T1000 (cell line): ENCODE measurements at places on chromosomes 1 and 21.

DNA sequence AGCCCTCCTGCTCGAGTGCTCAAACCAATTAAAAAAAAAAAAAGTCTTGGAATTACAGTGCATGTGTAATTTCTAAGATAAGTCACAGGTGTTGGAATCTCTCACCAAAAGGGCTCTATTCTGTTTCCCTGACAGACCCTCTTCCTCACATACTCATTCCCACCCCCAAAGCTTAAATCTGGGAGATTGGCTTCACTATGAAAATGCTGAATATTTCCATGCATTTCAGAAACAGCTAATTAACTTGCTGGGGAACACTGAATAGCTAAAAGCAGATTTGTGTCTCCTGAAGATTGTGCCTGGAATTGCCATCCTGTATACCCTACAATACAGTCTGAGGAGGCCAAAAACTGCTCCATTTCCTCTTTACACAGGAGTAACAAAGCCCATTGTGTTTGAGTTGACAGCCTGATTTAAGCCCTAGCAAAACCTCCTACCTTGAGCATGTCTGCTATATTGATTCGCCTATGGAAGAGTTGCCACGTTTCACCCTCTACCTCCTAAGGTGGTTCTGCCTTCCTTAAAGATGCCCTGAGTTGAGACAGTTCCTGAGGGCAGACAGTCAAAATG is 1.4 kb upstream of the PIK3R3 start:
- no peak for DNase-seq

- no peak for DNase-seq
Measured at GRCh38 chr1:3020263-3020909, 881 bp upstream of the ACTRT2 start.

DNA sequence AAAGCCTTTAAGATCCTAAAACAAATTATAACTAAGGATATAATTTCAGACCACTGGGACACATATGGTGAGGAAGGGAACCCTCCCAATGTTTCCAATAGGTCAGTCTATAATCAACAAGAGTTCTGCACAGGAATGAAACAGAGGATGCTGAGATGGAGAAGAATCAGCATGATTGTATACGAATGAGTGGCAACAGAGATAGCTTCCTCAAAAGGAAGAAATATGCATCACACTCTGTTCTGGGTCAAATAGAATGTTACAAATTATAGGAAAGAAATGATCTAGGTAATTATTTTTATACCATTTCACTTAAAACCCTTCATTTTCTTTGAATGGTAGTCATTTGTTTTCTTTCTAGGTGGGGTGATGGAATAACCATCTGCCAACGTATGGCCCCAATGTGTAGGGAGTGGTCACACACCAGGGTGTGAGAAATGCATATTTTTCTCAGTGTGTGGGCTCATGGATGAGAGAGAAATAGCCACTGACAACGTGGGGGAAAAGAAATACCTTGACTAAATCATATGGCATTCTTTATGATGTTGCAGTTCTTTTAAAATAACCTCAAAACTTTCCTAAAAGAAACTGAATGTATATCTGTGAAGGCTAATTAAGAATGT is 104.6 kb upstream of the IVNS1ABP start:
- DNase-seq: no peak

- no peak for DNase-seq
Measured at GRCh38 chr1:77532641-77533040, 149.8 kb downstream of the ZZZ3 start.

- DNase-seq: no peak
Measured at GRCh38 chr1:201051399-201051798, 27.9 kb upstream of the KIF21B start.

GRCh38 chr21:43361493-43362296 is 65.2 kb downstream of the SIK1 start:
- DNase-seq: no peak

- DNase-seq: no peak
Measured at GRCh38 chr1:114986286-114986685, 43.3 kb upstream of the TSHB start.

GRCh38 chr21:45741691-45742090 is 98.2 kb downstream of the PCBP3 start:
- no peak for DNase-seq

DNA sequence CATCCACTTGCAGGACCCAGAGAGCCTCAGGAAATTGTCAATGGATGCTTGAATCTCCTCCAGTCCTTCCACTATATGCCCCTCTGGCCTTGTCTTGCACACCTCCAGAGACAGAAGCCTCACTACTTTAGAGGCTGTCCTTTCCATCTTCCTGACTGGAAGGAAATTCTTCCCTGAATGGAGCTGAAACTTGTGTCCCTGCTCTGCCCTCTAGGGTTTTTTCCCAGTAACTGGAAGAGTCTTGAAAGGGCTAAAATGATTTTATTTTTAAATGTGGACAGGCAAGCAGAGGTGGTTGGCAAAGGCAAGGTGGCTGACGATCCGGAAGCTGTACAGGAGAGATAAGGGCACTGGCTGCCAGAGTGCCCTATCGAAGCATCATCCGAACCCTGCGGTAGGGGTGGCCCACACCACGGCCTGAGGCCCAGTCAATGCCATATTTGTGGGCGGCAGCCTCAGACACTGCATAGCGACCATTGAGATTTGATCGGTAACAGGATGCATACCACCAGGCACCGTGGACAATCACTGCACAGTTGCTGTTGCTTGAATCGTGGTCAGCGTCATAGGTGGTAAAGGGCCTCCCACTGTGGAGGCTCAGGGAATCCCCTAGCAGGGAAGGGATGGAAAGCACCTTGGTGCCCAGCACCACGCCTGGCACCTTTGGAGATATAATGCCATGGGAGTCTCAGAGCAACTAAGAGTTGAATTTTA is 2.3 kb upstream of the MAP3K6 start:
- no peak for DNase-seq

- no peak for DNase-seq
Measured at GRCh38 chr1:14768582-14769304, 170.3 kb downstream of the KAZN start.

GRCh38 chr1:12142891-12143630 is 23.7 kb upstream of the TNFRSF1B start:
- no peak for DNase-seq

DNA sequence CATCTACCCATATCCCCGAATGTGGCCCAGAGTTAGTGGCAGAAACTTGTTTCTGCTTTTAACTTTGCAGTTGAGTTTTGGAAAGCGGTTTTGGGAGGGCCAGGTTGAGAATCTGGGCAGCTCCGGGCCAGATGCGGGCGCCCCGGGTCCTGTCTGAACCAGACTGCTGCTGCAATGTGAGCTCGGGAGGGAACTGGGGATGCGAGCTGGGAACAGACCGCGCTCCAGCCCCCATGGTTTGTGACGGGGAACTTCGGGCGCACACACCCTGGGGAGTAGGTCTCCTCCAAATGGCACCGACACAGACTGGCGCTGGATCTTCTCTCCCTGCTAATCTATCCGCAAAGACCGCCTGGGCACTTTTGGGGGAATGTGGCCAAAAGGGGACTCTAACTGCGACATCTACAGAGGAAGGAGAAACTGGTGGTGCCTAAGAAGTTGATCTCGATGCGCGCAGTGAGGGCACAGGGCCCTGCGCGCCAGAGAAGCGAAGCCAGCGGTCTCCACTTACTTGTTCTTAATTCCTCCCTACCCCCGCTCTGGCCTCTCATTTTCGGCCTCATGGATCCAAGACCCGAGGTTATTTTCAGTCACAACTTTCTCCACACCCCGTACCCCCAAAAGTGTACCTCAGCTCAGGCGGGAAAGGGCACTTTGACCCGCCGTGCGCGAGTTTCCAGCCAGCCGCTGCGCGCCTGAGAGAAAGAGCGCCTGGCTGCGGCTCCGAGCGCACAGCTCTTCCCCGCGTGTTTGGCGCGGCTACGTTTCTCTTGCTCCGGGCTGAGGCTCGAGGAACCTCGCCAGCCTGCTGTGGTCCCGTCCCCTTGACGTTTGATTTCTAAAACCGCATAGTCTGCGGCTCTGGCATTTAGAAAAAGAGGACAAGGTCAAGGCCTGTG is 411.0 kb upstream of the ESRRG start:
- DNase-seq: no peak

GRCh38 chr1:39023140-39023539 is 3.0 kb upstream of the NDUFS5 start:
- no peak for DNase-seq

DNA sequence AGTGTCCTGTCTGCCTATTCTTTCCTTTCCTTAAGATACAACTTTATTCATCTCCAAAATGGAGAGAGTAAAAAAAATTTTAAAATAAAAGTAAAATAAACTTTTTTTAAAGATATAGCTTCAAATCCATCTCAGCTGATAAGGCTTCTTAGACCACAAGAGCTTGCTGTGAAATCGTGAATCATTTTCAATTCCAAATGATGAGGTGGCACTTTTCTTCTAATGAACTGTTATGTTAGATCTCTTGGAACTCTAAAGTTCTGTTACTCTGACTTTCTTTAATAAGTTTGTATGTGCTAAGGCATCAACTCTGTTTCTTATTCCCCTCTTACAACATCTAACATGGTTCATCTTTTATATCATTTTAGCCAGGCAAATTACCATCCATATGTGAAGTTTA is 4.5 kb downstream of the SH3GLB1 start:
- DNase-seq: no peak

DNA sequence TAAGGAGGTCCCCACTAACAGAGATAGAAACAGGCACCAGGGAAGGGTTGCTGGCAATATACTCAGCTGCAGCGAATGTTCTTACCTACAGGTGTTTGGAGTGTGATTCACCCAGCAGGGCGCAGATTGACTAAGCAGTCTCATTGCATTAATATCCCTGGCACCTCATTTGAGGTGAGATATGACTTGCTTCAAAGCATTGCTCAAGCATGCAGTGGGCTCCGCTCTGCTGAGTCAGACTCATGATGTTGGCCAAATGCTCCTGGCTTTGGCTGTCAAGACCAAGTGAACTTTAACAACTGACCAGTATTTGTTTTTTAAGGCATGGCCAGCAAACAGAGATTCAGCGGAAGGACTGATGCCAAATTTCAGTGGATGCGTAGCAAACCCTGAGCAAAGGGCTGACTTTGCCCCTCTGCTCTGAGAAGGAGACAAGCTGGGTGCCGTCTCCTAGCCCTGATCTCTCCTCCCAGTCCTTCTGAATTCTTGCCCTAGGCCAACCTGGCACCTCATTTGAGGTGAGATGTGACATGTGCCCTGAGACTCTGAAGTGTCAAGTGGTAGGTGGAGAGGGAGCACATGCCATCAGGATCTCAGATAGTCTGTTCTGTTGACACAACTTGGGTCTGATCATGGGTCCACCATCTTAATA is 187.1 kb upstream of the COA6 start:
- no peak for DNase-seq

GRCh38 chr1:168202941-168203654 is 22.7 kb upstream of the SFT2D2 start:
- DNase-seq: no peak

DNA sequence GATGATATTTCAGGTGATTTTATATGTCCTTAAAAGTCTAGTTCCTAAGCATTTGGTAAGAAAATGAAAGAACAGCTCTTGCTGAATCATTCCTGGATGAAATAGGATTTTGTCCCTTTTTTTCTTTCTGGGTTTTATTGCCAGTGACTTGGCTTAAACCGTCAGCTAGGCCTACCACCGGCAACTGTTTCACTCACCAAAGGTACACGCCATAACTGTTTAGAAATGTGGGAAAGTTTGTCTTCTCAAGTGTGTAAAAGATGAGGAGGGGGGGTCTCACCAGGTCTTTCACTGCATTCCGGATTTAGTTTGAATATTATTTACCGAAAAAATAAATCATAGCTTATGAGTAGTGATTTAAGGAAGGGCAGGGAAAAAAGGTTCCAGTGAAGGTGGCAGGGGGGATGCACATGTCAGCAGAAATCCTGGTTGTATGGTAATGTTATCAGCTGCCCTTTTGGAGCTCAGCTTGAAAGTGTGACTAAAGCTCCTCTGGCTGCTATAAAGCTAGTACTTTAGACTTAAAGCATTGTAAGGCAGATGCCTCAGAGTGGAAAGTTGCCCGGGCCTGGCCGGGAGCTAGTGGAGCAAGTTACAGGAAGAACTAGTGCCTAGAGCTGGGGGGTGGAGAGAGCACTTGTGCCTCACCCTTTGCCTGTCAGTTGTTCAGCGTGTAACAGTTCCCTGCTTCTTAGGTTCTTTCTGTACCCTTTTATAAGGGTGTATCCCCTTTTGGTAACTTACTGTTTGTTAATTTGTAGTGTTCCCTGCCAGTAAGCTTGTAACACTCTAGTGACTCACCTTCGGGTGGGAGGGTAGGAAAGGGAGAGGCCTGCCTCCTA is 3.1 kb downstream of the ATP1A1 start:
- peak; percentile 35 for DNase-seq

GRCh38 chr21:38911484-38912101 is 105.9 kb downstream of the ETS2 start:
- no peak for DNase-seq

GRCh38 chr1:44354268-44354839 is 703 bp downstream of the ERI3 start:
- no peak for DNase-seq

DNA sequence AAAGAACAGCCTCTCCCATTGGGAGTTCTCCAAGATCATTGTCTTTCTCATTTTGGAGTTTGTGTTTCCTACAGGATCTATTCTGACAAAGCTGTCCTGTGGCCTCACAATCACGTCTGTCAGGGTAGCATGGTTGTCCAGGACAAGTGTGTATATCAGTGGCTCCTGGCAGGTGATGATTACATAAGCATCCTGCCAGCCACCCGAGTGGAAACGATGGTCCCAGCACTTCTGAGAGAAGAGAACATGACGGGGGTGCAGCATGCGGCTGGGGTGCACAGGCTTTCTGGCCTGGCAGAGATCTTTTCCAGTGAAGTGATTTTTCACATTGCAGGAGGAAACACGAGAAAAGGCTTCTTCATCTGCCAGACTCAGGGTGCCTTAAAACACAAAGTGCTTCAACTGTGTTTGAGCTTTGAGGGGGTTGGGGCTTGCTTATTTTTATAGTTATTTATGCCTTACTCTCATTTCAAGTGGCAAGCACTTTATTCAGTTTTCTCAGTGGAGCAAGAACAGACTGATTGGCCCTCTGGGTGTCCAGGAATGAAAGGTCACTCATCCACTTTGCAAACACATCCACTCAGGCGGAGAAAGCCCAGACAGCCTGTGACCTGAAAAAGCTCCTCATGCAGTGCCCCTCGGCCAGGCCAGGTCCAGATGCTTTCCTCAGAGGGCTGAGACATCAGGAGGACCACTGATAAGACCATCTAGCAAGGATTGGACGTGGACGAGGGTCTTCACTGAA is 186.0 kb downstream of the DUSP10 start:
- DNase-seq: no peak

DNA sequence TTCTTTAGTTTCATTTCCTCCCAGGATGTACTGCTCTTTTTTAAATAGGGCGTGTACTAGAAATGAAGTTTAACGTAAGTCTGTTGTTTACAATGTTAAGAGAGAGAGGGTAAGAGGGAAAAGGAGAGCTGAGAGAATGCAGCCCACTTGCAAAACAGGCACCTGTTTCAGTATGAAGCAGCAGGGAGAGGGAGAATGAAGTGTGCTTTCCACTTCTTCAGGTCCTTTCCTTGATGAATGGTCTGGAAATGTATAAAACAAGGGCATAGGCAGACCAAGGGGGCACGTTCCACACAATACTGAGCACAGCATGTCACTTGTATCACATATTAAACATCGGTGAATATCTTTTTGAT is 2.0 kb downstream of the KCNA3 start:
- DNase-seq: no peak
